ENCODE measurements at places on chromosomes 5 and 9.

- DNase-seq: no peak
Observed at GRCh38 chr9:135704483-135704882, 2.5 kb downstream of the KCNT1 start.

GRCh38 chr5:72160329-72160728 is 53.1 kb downstream of the MAP1B start:
- no peak for DNase-seq

DNA sequence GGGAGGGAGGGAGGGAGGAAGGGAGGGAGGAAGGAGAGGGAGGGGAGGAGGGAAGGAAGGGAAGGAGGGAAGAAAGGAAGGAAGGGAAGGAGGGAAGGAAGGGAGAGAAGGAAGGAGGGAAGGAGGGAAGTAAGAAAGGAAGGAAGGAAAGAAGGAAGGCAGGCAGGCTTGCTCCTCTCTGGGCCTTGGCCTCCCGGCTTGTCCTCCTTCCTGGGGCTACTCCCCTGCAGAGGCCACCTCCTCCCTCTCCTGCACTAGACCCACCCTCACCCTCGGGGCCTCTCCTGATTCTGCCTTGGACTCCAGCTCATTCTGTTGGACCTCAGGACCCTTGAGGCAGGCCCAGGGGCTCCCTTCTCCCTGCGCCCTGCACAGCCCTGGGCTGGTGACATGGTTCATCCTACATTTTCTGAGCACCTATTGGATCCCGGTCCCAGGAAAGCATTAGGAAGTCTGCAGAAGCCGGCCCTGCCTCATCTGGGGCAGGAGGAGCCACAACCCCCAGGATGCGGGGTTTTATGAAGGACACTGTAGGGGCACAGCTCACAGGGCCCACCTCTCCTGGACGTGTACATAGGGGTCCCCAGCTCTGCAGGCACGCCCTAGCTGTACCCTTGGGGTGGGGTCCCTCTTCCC is 23.0 kb downstream of the LHX3 start:
- no peak for DNase-seq

- no peak for DNase-seq
Observed at GRCh38 chr5:36073595-36074216, 7.0 kb upstream of the UGT3A2 start.

- DNase-seq: no peak
Observed at GRCh38 chr5:150139334-150139733, 16.3 kb downstream of the PDGFRB start.

DNA sequence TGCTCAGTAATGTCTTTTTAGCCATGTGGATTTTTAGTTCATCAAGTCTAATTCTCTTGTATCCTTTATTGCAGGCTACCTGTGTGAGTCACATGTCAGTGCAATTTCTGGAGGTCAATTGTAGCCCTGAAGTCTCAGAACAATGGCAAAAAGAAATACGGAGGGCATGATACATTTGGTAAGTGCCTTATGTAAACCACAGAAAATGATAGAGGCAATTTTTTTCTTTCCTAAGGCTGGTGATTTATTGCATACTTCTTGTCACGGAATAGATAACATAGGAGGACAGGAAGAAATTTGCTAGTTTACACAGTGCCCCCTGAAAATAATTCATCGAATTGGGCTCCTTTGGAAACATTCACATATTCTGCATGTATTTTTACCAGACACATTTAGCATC is 235.9 kb downstream of the DMRTA1 start:
- DNase-seq: no peak

- no peak for DNase-seq
Observed at GRCh38 chr5:173547579-173547978, 68.9 kb downstream of the BOD1 start.

DNA sequence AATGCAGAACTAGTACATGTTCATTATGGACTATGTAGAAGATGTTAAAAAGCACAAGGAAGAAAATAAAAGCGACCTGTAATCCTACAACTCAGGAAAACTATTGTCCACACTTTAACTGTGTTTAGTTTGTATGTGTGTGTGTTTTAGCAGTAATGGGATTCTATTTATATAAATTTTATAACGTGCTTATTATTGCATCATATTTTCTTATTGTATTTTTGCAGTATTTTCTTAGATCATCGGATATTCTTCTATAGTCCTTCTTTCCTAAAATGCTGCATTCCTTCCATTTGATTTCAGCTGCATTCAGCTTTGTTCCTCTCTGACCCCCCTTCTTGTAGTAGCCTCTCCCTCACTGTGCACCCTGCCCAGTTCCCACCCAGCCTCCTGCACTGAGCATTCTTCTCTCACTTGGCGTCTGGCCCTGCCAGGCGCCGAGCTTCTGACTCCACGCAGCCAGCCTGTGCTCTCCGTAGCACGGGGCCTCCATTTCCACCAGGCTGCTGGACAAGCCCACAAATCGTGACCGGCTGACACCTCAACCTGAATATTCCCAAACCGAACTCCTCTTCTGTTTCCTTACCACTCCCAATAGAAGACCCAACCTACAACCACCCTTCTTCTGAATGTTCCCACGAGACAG is 39.9 kb downstream of the MVB12B start:
- DNase-seq: peak; percentile 93

DNA sequence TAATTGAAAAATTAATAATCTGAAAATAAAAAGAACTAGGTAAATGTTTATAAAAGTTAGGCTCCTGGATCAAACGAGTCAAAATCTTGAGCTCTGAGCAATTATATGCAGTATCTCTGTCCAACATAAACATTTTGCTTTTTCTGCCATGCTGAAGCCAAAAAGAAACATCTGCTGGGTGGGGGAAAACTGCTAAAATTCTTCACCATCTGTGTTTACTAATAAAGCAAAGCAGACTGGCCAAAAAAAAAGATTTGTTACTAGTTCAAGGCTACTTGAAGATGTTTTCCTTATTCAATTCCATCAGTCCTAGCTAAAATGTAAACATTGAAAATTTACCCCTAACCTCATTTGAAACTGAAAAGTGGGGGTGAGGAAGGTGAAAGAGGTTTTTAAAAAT is 29.7 kb downstream of the GTF3C4 start:
- no peak for DNase-seq

GRCh38 chr5:157161996-157162395 is 4.1 kb downstream of the GARIN3 start:
- no peak for DNase-seq

GRCh38 chr5:170105642-170106611 is at the start of gene FOXI1:
TSS of gene FOXI1 (plus strand) at chr5:170105897. CDS start at chr5:170105958, 61 bp downstream.
- no peak for DNase-seq

- DNase-seq: no peak
Observed at GRCh38 chr5:155004138-155004744, 9.3 kb upstream of the KIF4B start.

DNA sequence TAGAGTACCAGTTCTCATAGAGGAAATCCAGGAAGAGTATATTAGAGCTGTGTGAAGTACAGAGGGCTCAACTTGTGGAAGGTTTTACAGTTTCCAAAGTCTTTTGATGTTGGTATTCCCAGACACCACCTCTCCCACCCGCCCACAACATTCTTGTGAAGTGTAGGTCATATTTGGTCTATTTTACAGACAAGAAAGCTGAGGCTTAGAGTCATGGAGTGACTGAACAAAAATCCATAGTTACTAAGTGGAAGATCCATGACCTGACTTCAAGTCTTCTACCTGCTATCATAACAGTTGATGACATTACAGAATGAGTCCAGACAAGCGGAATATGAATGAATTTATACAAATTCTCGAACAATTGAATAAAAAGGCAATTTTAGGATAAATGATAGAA is 187.1 kb upstream of the RPS23 start:
- DNase-seq: no peak

DNA sequence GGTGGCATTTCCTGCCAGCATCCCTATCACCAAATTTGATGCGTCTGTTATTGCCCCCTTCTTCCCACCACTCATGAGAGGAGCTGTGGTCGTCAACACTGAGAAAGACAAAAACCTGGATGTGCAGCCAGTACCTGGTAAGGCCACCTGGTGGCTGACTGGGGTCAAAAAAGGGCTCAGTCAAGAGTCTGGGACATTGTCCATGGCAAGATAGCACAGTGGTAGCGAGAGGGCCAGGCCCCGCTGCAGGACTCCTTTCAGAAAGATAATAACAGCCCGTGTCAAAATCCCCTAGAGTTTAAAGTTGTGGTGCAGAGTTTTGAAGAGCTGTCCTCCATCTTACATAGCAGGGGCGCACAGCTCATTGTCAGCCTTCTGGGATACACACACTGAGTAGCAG is 40.8 kb downstream of the CSF1R start:
- no peak for DNase-seq

DNA sequence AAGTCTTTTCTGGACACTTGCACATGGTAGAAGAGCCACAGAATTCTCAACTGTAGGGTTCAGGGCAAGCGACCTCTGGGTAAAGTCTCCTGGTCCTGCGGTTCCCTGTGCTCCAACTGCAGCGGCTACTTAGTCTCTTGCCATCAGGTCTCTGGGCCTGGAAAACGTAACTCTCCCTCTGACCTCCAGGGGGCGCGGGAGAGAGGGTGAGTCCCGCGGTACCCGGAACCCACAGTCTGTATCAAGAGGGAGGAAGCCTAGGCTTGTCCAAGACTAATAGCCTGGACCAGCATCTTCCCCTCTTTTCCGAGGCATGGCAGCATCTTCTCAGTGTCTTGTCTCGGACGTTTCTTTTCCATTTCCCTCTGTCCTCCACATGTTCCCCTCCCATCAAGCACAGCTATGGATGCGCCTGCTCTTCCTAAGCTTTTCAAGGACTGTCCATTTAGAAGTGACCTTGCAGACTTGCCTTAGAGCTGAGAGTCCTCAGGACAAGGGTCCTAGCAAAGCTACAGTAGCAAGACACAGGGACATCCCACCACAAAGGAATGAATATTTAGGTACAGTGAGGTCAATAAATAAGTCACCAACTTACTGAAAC is 59.3 kb downstream of the FSTL4 start:
- peak; percentile 39 for DNase-seq
